H7 (cell line): ENCODE measurements at places on chromosomes 7 and 10.

DNA sequence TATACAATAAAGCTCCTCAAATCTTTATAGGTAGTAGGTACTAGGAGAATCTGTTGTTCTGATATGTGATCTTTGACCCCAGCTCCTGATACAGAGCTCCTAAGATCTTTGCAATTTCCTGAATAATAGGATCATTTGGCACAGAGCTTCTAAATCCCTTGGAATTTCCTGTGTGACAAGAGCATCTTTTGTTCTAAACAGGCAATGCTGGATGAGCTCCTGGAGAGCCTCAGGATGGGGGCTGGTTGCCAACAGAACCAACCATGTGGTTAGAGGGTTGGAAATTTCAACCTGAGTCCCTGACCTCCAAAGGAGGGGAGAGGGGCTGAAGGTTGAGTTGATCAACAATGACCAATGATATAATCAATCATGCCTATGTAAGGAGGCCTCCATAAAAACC is 629.0 kb downstream of the CCSER2 start:
- DNase-seq = no peak

GRCh38 chr10:113663142-113663541 is 699 bp downstream of the NRAP start:
- no peak for DNase-seq

DNA sequence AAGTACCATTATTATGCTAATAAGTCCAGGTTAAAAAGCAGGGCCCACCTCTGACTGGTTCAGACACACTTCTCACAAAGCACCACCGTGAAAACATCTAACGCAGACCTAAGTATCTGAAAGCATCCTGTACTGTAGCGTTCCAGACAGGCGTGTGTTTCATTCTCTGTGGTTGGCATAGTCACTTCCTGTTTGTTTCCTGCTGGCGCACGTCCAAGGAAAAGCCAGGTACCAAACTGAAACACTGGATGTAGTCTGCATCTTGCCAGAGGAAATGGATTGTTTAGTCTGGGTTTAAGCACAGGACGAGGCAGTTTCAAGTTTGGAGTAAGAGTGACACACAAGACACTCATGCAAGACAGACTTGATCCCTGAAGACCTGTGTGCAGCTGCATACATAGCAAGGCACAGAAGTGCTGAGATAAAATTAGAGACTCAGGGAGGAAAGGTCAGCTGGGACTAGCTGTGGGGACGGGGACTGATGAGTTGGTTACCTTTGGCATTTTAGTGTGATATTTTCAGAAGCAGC is 23.3 kb downstream of the BPGM start:
- no peak for DNase-seq

GRCh38 chr7:139618482-139619366 is 95.2 kb downstream of the CLEC2L start:
- peak; percentile 67 for DNase-seq

DNA sequence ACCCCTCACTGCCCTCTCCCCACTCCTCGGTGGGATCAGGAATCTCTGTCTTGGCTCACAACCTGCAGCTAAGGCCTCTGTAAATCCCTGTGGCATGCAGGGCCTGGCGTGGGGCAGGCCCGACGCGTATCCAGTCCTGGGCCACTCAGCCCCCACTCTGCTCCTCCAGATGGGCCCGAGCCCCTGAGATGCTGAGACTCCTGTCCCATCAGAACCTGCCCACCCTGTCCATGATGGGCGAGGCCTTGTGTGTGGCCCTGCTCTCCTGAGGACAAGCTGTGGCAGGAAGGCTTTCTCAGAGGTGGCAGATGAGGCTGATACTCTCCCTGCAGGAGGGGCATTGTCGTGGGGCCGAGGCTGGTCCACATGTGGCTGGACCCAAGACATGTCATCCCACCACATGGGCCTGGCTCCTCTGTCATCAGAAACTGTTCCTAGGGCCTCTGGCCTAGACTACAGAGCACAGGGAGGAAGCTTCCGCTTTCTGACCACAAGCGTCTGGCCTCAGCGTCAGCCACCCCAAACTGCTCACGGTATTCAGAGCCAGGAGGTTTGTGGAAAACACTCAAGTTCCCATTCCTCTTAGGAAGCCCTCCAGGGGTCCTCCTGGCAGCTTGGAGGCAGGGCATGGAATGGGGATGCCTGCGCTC is 6.0 kb downstream of the ALOX5 start:
- DNase-seq = peak; percentile 8

DNA sequence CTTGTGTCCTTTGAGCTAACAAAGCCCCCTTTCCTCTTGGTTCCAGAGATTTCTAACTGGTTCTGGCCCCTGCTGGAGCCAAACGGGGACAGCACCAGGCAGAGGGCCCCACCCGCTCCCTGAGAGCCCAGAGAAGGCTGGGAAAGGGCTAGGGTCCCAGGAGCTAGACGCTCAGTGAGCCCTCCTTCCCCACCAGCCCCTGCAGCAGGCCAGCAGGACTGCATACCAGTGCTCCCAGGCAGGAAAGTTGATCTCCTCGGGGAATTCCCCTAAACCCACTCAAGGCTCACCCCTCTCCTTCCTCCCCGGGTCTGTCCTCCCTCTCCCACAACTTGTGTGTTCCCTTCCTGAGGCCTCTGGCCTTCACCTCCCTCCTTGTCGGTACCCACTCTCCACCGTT is 47.7 kb downstream of the PAX2 start:
- peak; percentile 84 for DNase-seq

GRCh38 chr10:72276421-72277339 is 3.0 kb downstream of the DDIT4 start:
- DNase-seq = no peak

GRCh38 chr10:19946791-19947190 is 130.6 kb downstream of the PLXDC2 start:
- no peak for DNase-seq

- DNase-seq = no peak
These were observed 30.6 kb upstream of the WDFY4 start for GRCh38 chr10:48653944-48654698.

DNA sequence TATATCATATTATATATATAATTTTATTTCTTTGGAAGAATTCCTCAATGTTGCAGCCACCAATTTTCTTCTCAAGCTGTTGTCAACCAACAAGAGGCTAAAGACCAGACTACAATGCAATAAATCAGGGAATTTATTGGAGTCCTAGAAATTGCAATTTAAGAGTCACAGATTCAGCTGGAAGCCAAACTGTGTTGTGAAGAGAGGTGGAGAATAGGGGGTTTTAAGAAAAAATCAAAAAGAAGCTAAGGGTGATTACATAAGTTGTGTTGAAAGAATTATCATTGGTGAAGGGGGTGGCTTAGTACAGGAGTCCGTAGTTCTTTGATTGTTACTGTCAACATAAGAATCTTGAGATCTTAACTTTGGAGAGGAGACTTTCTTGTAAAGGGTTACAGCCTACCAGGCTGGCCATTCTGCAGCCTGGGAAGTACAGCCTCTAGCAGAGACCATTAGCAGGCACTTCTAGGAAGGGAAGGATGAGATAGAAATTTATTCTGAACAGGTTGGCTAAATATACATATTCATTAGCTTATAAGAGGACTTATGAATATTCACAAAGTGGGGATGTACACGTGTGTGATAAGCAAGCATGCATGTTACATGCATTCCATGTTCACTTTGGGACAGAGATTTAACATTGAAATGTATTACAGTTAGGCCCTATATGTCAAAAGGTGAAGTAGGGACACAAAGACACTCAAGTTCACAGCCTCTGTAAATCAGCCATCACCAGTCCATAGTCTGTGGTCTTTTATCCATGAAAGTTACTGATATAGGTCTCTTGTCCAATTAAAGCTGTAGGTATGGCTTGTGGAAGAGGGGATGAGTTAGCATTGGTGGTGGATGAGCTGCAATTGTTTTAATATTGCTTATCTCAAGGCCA is 8.3 kb upstream of the TMEM168 start:
- no peak for DNase-seq

DNA sequence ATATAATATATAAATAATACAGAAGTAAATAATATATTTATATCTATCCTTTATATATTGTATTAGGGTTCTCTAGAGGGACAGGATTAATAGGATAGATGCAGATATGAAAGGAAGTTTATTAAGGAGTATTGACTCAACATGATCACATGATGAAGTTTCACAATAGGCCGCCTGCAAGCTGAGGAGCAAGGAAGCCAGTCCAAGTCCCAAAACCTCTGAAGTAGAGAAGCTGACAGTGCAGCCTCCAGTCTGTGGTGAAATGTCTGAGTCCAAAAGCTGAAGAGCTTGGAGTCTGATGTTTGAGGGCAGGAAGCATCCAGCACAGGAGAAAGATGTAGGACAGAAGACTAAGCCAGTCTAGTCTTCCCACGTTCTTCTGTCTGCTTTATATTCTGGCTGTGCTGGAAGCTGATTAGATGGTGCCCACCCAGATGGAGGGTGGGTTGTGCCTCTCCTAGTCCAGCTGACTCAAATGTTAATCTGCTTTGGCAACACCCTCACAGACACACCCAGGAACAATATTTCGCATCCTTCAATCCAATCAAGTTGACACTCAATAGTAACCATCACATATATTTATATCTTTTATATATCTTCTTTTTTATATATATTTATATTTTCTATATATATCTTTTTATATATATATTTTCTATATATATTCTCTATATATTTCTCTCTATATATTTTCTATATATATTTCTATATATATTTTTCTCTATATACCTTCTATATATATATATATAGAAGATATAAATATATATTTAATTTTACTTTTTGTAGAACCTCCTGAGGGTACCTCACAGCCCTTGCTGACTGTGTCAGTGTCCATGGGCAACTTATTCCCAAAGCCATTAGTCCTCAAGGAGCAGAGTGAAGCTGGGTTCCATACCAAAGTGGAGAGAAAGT is 24.6 kb upstream of the AKR1B10 start:
- no peak for DNase-seq

GRCh38 chr10:21758696-21759095 is 224.7 kb downstream of the MLLT10 start:
- DNase-seq = no peak

GRCh38 chr10:14123139-14123538 is 207.6 kb downstream of the FRMD4A start:
- no peak for DNase-seq

- DNase-seq = no peak
These were observed 21.7 kb upstream of the MACC1 start for GRCh38 chr7:20238754-20239324.
